ENCODE measurements at places on chromosomes 1 and 21. TPM values are rescaled to one million over a fixed set of nuclear protein-coding genes. Genes with fewer than 3 reads are reported as not detected.

Gene KLHDC9
- 1.5 TPM for total RNA-seq

Gene FLG2
- total RNA-seq, result not detected

- DNase-seq, result no peak
These were observed 129.8 kb upstream of the PRDX6 start for GRCh38 chr1:173347282-173347818.

Gene TMEM125
- not detected for total RNA-seq

DNA sequence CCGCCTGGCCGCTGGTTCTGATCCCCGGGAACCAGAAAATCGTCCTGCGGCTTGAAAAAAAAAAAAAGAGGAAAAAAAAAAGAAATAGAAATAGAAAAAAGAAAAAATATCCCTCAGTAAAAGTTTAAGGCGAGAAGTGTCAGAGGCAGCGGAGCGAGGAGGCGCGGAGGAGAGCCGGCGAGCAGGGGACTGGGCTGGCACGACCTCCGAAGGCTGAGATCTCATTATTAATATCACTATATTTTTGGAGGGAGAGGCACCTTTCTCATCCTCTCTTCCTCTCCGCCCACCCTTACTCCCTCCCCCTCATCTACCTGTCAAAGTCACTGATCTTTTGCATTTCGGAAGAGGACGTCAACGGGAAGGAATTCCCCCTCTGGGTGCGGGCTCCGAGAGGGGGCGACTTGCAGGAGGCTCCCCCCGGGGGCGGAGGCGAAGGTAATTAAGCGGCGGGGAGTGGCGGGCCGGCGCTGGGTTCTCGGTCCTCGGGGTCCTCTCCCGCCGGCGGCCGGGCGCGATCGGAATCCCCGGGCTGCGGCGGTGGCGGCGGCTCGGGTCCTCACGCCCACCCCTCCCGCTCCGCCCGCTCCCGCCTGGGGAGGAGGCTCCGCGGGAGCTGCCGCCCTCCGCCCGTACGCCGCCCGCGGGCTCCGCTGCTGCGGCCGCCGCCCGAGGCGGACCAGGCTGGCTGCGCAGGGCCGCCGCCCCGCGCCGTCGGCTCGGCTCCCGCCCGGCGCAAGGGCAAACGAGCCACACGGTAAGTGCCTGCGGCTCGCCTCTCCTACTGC is at the start of gene NTNG1:
Gene NTNG1, plus strand, starts transcription at position 337 of the 788 bp plus-strand sequence.
- DNase-seq, result peak; percentile 72

Gene CRYZ
- total RNA-seq, result 33.9 TPM

DNA sequence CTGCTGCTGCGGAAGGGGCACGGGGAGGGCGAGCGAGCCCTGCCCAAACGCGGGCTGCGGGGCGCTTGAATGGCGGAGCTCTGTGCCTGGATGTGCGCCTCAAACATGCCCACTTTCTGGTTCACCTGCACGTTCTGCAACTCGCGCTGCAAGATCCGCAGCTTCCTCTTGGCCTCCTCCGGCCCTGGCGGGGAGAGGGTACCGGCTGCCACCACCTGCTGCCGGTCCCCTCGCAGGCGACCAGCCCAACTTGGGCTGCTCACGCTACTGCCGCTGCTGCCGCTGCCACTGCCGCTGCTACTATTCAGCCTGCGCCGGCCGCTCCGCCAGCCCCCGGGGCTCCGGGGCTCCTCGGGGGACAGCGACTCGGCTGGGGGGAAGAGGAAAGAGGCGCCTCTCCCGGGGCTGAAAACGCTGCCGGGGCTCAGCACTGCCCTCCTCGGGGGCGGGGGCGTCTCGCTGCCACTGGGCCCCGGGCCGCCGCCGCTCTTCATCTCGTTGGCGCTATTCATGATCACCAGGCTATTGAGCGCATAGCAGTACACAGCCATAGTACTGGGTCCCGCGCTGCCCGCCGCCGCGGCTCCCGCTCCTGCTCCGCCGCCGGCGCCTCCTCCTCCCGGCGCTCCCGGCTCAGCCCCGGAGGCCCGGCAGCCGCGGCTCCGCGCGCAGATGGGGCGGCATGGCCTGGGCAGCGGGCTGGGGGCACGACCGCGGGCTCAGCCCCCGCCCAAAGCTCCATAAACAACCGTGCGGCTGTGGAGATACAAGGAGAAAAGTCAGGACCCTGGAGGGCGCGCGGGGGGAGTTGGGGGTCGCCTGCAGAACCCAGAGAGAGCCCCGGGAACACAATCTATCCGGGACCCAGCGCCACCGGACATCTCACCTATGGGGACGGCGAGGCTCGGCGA is 1.9 kb downstream of the ITPKB start:
- DNase-seq, result peak; percentile 90

DNA sequence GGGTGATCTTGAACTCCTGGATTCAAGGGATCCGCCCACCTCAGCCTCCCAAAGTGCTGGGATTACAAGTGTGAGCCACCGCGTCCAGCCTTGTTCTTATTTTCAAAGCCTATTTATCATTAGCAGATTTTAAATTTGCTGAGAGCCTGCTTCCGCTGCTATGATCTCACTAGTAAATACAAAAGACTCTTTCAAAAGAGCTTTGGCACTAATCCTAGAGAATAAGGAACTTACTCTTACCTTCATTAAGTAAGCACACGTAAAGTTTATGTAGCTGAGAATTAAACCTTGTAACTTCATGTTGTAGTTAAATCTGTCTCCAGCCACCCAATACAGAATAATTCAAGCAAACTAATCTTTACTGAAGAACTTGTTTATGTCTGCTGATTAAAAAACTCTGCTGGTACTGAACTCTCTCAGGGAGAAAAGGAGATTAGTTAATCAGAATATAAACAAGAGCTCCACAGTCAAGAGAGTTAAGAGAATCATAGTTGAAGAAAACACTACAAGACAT is 72.3 kb downstream of the RUSC1 start:
- DNase-seq, result no peak

DNA sequence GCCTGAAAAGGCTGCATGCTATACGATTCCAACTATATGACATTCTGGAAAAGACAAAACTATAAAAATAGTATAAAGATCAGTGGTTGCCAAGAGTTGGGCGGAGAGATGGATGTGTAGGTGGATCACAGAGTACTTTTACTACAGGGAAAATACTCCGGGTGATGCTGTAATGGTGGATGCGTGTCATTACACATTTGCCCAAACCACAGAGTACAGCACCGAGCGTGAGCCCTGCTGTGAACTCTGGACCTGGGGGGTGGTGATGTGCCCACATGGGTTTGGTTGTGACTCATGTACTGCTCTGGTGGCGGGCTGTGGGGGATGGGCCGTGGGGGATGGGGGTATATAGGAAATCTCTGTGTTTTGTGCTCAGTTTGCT is 162.7 kb upstream of the COL6A1 start:
- DNase-seq, result peak; percentile 92

Gene NPPA
- not detected for total RNA-seq

Gene KPRP
- total RNA-seq, result not detected

- DNase-seq, result peak; percentile 82
These were observed 3.7 kb upstream of the TMEM39B start for GRCh38 chr1:32068957-32069588.

DNA sequence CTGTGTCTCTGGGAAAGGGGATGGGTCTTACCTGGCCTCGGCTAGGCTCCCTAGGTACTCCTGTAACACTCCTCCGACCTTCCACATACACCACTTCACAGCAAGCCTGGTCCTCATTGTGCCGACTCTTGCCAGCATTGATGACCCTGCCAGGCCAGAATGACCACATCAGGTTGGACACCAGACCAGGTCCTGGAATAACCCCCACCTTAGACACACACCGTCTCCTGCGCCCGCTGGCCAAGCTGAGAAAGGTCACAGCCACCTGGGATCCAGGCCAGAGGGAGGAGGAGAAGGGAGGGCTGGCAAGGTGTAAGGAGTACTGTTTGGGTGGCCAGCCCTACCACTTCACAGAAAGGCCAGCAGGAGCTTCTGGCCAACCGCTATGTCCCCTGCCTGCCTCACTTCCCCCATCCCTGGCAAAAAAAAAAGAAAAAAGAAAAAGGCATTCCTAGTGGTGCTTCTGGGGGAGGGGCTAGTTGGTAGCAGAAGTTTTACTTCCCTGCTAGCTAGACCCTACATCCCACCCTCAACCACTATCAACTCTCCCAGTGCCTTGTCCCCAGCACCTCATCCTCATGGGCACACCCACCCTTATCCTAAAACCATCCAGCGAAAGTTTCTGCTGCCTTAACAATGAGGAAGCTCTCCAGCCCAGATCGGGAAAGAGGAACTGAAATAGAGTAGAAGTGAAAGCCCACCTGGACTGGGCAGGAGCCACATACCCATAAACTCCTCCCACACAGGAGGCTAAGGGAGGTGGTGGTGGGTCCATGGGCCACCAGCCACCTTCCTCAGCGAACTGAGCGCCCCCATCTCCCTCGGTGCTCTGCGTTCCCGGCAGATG is 1.4 kb downstream of the PPM1J start:
- peak; percentile 58 for DNase-seq

- DNase-seq, result peak; percentile 97
These were observed 846 bp upstream of the PER3 start for GRCh38 chr1:7783178-7783711.

Gene VSIG8
- not detected for total RNA-seq

DNA sequence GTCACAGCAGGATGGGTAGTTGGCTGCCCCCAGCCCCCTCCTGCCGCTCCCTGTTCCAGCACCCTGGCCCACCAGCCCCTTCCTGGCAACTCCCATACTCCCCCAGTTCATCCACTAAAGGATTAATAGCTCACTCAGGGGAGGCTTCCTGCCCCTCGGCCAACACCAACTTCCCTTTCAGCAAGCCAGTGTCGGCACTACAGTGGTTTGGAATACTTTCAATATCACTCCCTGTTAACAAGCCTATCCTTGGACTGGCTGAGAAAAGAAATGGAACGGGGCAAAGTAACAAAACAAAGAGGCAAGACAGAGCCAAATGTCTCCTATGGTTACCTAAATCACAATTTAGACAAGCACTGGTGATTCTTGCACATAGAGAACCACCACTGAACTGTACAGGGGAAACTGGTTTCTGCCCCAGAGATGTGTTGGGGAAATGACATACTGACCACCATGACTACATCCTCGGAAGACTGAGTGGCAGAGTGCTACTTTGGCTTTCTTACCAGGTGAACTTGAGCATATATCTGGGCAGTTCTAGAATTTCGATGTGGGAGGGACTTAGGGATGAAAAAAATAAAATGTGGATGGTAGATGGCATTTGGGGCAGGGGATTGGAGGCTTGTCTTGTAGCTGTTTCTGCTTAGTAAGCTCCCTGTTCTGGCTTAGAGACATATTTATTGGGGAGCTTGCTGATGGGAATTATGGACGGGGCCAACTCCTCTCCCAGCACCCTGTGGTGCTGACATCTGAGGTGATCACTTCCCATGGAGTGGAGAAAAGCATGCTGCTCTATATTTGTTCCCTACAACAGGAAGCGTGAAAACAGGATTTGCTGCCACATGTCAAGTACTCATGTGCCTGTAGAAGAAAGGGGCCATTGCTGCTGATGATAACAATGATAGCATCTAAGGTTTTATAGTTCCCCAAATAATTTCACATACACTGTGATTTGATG is 7.1 kb upstream of the CAPN2 start:
- DNase-seq, result peak; percentile 56

Gene PRDM15
- total RNA-seq, result 7.2 TPM

DNA sequence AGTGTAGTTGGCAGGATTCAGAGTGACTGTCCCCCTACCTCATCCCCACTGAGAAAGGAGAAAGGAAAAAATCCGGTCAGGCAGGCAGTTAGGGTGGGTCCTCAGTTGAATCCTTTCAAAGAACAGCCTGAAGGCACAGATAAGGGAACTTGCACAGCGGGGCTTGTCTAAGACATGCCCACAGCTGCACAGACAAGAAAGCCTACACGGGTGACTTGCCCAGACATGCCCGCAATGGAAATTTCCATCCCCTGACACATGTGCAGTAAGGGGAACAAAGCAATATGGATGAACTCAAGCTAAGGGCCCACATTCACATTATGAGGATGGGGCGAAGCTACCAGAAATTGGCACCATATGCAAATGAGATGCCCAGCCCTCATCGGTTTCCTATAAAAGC is 82.5 kb downstream of the DESI2 start:
- peak; percentile 47 for DNase-seq

DNA sequence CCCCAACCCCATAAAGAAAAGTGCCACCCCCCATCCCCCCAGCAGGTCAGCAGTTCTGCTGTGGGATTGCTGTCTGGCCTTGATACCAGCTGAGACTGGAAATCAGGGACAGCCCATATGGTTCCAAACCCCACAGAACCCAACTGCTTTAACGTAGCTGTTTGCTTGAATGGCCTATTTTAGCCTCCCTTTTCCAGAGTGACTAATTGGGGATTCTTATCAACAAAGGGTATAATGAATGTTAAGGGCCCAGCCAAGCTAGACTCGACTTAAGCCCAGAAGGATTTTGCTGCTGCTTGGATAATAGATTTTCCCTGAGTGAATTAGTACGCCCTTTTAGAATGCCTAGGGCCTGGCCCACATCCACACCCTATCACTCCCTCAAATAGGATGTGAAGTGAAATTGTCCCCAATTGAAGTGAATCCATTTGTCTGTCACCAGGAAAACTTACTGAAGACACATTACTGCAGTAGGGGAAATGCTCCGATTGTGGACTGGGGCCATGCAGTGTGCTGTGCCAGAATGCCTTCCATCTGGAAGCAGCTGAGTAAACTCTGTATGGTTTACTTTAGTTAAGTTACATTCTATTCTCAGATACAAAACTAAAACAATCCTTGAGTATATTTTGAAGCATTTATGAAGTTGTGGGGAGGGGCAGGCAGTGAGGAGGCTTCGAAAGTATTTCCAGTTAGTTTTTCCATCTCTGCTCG is 156.9 kb downstream of the DHRS3 start:
- no peak for DNase-seq

Gene RBBP5
- 19.5 TPM for total RNA-seq

DNA sequence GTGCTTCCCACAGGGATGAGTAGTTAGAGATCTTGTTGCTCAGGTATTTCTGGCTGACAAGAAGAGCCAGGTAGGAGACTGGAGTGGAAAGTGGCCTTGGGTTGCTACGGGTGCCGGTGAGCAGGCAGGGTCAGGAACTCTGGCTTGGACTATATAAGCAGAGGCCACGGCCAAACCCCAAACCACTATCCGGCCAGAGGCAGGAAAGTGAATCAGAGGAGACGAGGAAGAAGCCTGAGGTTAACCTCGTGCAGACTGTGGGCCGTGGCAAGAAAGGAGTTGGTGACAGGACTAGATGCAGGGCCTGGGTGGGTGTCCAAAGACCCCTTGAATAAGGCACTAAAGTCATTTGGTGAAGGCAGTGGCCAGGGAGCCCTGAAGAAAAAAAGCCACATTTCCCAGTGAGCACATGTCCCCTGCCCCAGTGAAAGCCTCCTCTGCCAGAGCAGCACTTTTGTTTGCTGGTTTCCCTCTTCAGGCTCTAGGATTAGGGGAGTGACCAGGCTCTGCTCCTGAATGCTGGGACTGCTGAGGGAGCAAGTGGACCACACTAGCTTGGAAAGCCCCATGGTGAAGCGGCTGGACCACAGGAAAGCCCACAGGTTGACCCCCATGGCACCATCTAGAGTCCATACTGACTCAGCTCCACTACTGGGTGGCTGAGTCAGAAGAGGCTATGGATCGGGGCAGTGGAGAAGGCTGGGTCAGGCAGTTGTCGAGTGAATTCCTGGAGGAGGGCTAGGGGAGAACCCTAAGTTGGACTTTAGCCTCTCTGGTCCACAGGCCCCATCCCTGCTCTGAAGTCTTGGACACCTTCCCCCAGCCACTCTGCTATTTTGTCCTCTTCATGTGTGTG is 23.4 kb downstream of the CSF1 start:
- peak; percentile 97 for DNase-seq

GRCh38 chr1:112325504-112325903 is 70.5 kb upstream of the CTTNBP2NL start:
- peak; percentile 17 for DNase-seq

Gene PIK3C2B
- total RNA-seq, result 0.36 TPM

Gene UBE2Q1
- total RNA-seq, result 28.6 TPM
